ENCODE measurements at places on chromosomes 4 and X. TPM values are rescaled to one million over a fixed set of nuclear protein-coding genes. Genes with fewer than 3 reads are reported as not detected.
A peak's percentile ranks its signal among the peaks of the same experiment; 100 is the strongest.

- H3K4me1 ChIP-seq: peaks cover 21% of the 10 kb centered on the region
- no peaks in the 10 kb centered on the region for H3K27me3 ChIP-seq
- no peak overlapping the region for H3K27ac ChIP-seq
- no peak overlapping the region for H3K4me3 ChIP-seq
- H3K36me3 ChIP-seq: no peaks in the 10 kb centered on the region
- DNase-seq: no peak
Measured at GRCh38 chr4:173002830-173003561, 165.6 kb upstream of the GALNT7 start.

MAGEA2B gene
- not detected for total RNA-seq

DNA sequence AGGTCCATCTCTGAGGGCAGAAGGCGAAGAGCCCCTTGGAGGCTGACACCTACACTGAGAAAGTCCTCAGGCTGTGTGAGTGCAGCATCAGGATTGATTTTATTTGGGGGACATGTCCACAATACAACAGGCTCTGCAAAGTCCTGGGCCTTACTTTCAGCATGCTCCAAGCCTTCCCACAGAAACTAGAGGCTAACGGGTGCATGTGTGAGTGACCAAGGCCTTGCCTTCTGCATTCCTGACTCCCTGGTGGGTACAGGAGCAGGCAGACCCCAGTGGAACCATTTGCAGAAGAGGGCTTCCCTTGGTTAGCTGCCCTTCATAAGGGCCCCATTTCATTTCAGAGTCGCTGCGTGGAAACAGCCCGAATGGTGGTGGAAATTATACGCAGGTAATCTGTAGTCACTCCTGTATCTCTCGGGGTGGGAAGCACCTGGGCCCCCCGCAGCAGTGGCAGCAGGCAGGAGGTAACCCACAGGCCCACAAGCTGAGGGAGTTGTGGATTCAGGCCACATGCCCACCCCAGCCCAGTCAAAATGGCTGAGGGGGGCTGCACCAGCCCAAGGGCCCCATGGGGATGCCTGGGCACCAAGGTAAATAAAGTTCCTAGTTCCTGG, 37.7 kb downstream of the NSG1 start:
- no peaks in the 10 kb centered on the region for H3K27me3 ChIP-seq
- H3K27ac ChIP-seq: no peak overlapping the region
- no peaks in the 10 kb centered on the region for H3K4me1 ChIP-seq

- no peaks in the 10 kb centered on the region for H3K4me1 ChIP-seq
- no peak for DNase-seq
- no peak overlapping the region for H3K27ac ChIP-seq
- no peaks in the 10 kb centered on the region for H3K36me3 ChIP-seq
- H3K27me3 ChIP-seq: no peaks in the 10 kb centered on the region
- no peak overlapping the region for H3K4me3 ChIP-seq
Measured at GRCh38 chrX:7946960-7947359, 19.7 kb upstream of the PNPLA4 start.

DNA sequence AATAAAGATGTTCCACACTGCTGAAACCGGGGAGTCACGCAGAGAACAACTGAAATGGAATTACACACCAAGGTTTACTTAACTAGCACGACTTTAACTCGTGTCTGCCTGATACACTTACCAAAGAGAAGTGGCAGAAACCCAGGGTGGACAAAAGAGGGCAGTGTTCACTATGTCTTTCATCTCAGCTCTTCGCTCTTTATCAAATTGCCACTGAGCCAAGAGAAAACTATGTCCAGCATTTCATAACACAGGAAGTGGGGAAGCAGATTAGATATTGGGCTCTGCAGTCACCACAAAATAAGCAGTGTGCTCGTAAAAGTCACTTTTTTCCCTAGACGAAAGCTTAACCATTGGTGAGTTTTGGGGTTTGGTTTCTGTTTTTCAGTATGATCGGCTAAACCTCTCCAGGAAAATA, 155.7 kb downstream of the CHIC2 start:
- peak; percentile 51 for DNase-seq
- peak overlapping the region; percentile 13 for H3K27ac ChIP-seq
- no peaks in the 10 kb centered on the region for H3K36me3 ChIP-seq
- H3K4me3 ChIP-seq: no peak overlapping the region
- peaks cover 27% of the 10 kb centered on the region for H3K4me1 ChIP-seq
- H3K27me3 ChIP-seq: no peaks in the 10 kb centered on the region

ARAP2 gene
- 69.4 TPM for total RNA-seq

MBNL3 gene
- 31.7 TPM for total RNA-seq

FAM9B gene
- not detected for total RNA-seq

- H3K4me3 ChIP-seq: no peak overlapping the region
- no peak overlapping the region for H3K27ac ChIP-seq
- H3K27me3 ChIP-seq: no peaks in the 10 kb centered on the region
- no peak for DNase-seq
Measured at GRCh38 chr4:100070868-100071267, 119.4 kb downstream of the DDIT4L start.

- H3K4me3 ChIP-seq: no peak overlapping the region
- H3K27ac ChIP-seq: no peak overlapping the region
- no peaks in the 10 kb centered on the region for H3K4me1 ChIP-seq
- H3K27me3 ChIP-seq: no peaks in the 10 kb centered on the region
- no peak for DNase-seq
- H3K36me3 ChIP-seq: no peaks in the 10 kb centered on the region
Measured at GRCh38 chrX:139508099-139508498, 22.4 kb upstream of the F9 start.

GRCh38 chr4:43763029-43763610, 685.5 kb downstream of the KCTD8 start:
- H3K4me1 ChIP-seq: peaks cover 7% of the 10 kb centered on the region
- H3K27ac ChIP-seq: no peak overlapping the region
- no peaks in the 10 kb centered on the region for H3K27me3 ChIP-seq
- no peaks in the 10 kb centered on the region for H3K36me3 ChIP-seq

DNA sequence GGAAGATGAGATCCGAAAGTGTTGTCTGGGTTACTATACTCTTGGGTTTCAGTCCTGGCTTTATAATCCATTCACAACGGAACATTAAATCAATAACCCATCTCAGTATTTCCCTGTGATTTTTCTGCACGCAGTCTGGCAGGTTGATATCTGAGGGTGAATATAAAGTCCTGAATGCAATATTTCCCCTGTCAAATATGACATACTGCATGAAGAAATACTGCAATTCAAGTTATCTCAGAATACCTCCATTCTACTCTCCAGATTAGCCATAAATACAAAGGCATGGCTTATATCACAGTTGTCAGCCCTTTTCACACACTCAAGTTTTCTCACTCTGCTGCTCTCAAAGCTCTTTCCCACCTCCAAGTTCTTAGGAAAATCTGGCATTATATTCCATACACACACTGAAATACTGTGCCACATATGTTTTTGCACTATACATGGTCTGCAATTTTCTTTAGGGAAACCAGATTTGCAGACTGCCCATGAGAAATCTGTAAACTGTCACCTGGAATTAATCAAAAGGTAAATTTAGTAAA, 64.7 kb downstream of the WDFY3 start:
- no peaks in the 10 kb centered on the region for H3K27me3 ChIP-seq
- peaks cover 5% of the 10 kb centered on the region for H3K36me3 ChIP-seq
- no peak overlapping the region for H3K27ac ChIP-seq
- no peak overlapping the region for H3K4me3 ChIP-seq

SMR3B gene
- not detected for total RNA-seq

GRCh38 chr4:155907556-155907955, 4.1 kb downstream of the TDO2 start:
- H3K4me1 ChIP-seq: no peaks in the 10 kb centered on the region
- H3K4me3 ChIP-seq: no peak overlapping the region
- no peaks in the 10 kb centered on the region for H3K27me3 ChIP-seq
- DNase-seq: no peak
- H3K36me3 ChIP-seq: no peaks in the 10 kb centered on the region
- no peak overlapping the region for H3K27ac ChIP-seq

GRCh38 chrX:43016021-43016420, 238.1 kb upstream of the PPP1R2C start:
- H3K4me1 ChIP-seq: no peaks in the 10 kb centered on the region
- peak; percentile 25 for DNase-seq
- no peak overlapping the region for H3K27ac ChIP-seq
- H3K36me3 ChIP-seq: no peaks in the 10 kb centered on the region
- H3K27me3 ChIP-seq: no peaks in the 10 kb centered on the region
- H3K4me3 ChIP-seq: no peak overlapping the region

PGK1 gene
- total RNA-seq: 109 TPM

- H3K4me3 ChIP-seq: no peak overlapping the region
- H3K27me3 ChIP-seq: no peaks in the 10 kb centered on the region
- DNase-seq: no peak
- H3K4me1 ChIP-seq: no peaks in the 10 kb centered on the region
Measured at GRCh38 chrX:37716602-37717001, 31.0 kb downstream of the XK start.

GRCh38 chr4:123418351-123418931, 21.8 kb downstream of the SPRY1 start:
- H3K4me3 ChIP-seq: no peak overlapping the region
- H3K36me3 ChIP-seq: no peaks in the 10 kb centered on the region
- peaks cover 11% of the 10 kb centered on the region for H3K4me1 ChIP-seq
- peak; percentile 79 for DNase-seq

GRCh38 chrX:8748855-8749254, 16.9 kb upstream of the ANOS1 start:
- no peaks in the 10 kb centered on the region for H3K36me3 ChIP-seq
- no peaks in the 10 kb centered on the region for H3K4me1 ChIP-seq
- no peak for DNase-seq
- no peak overlapping the region for H3K4me3 ChIP-seq
- no peak overlapping the region for H3K27ac ChIP-seq
- no peaks in the 10 kb centered on the region for H3K27me3 ChIP-seq

- no peak overlapping the region for H3K4me3 ChIP-seq
- no peaks in the 10 kb centered on the region for H3K27me3 ChIP-seq
- H3K4me1 ChIP-seq: no peaks in the 10 kb centered on the region
- no peaks in the 10 kb centered on the region for H3K36me3 ChIP-seq
Measured at GRCh38 chr4:174053895-174054294, 229.6 kb downstream of the FBXO8 start.

DNA sequence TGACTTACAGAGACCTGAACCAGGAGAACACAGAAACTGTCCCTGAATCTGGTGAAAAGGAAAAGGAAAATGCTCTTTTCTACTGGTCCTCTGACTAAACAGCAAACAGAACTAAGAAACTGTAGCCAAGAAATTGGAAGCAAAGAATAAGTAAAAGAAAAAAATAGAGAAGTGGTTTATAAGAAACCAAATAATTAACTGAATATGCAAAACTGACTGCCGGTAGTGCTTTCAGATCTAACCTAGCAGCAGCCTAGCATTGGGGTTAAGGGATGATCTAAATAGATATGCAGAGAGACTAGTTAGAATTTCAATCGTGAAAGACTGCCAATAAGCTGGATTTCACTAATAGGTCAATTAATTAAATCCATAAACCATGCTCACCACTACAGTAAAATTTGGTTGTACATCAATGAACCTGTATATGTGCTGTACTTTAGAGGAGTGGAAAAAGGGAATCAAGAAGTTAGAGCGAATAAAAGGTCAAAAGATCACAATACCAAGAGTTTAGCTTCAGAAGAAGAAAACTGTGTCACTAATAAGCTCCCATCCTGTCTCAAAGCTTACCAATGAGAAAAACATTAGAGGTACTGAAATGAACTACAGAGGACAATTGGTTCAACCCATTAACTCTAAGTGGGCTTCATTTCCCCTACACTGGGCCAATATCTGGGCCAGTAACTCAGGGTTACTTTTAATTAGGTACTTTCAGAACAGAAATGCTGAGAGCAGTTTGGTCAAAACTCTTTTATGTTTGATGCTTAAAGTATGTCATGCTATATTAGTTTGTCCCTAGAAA, 53.6 kb downstream of the KLHL13 start:
- no peaks in the 10 kb centered on the region for H3K36me3 ChIP-seq
- DNase-seq: no peak
- H3K27me3 ChIP-seq: no peaks in the 10 kb centered on the region
- no peaks in the 10 kb centered on the region for H3K4me1 ChIP-seq

NOX1 gene
- 53.3 TPM for total RNA-seq

- H3K4me3 ChIP-seq: no peak overlapping the region
- no peaks in the 10 kb centered on the region for H3K4me1 ChIP-seq
- no peaks in the 10 kb centered on the region for H3K36me3 ChIP-seq
- H3K27ac ChIP-seq: no peak overlapping the region
Measured at GRCh38 chr4:90443231-90443630, 316.0 kb downstream of the CCSER1 start.

DNA sequence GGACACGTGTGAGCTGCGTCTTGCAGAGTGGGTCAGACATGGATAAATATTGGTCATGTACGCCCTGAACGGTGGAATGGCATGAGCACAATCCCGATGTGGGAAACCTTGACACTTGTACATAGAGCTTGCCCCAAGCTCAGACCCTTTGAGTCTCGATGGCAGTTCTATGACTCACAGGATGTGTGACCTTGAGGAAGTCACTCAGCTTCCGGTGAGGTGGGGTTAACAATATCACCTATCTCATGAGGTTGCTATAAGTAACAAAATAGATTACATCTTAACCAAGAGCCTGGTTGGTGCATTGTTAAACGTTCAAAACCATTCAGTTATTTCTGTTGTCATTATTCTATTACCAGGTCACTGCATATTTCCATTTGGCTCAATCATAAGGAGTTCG, 109.1 kb upstream of the TBL1X start:
- H3K4me3 ChIP-seq: no peak overlapping the region
- no peak overlapping the region for H3K27ac ChIP-seq
- H3K36me3 ChIP-seq: no peaks in the 10 kb centered on the region

DNA sequence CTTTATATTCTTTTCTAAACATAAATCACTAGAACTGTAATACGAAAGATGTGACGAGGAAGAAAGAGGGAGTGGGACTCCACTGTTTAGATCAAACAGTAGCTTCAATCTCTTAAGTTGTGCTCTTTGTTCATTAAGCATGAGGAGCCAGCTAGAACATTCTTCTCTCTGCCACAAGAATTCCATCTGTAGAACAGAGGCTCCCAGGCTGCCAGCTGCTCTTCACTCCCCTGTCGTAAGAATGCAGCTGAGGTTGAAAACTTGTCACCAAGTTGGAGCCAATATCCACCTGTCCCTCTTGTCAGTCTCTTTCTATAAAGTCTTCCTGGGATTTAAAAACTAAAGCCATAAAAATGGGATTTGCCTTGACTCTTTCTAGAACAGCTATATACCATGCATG, 65.0 kb upstream of the SEC24B start:
- H3K36me3 ChIP-seq: no peaks in the 10 kb centered on the region
- H3K4me1 ChIP-seq: no peaks in the 10 kb centered on the region
- no peak overlapping the region for H3K4me3 ChIP-seq

FIP1L1 gene
- total RNA-seq: 91.1 TPM

- H3K27ac ChIP-seq: no peak overlapping the region
- H3K36me3 ChIP-seq: no peaks in the 10 kb centered on the region
- no peak overlapping the region for H3K4me3 ChIP-seq
- no peak for DNase-seq
Measured at GRCh38 chrX:124462931-124463330, 116.6 kb downstream of the SH2D1A start.

FGF13 gene
- total RNA-seq: 0.58 TPM

DNA sequence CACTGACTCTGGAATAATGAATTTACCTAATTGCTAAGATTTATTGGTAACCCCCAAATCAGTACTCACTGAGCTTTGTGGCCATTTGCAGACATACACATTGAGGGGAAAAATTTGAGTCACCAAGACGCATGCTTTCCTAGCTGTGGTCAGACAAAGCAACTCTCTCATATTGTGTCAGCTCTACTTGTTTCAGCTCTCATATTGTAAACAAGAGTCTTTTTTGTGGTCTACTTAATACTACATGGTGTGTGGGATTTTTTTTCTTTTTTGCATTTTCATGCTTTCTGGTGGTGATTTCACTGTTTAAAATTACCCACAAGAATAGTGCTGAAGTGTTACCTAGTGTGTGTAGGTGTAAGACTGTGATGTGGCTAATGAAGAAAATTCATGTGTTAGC, 428.2 kb upstream of the GALNT7 start:
- no peaks in the 10 kb centered on the region for H3K27me3 ChIP-seq
- no peaks in the 10 kb centered on the region for H3K4me1 ChIP-seq
- H3K36me3 ChIP-seq: no peaks in the 10 kb centered on the region
- DNase-seq: no peak

MXRA5 gene
- 10.4 TPM for total RNA-seq
